Mammary epithelial cell (primary cell): ENCODE measurements at places on chromosomes 11 and 22. TPM values are rescaled to one million over a fixed set of nuclear protein-coding genes. Genes with fewer than 3 reads are reported as not detected.

The SCGB2A2 gene
- total RNA-seq, result not detected in 2 replicates

The GAL gene
- total RNA-seq, result 1.1 and 1.8 TPM in 2 replicates

The VPREB1 gene
- not detected for total RNA-seq

The CSNK2A3 gene
- 6.5 TPM for total RNA-seq

The HDHD5 gene
- total RNA-seq, result 27.2 TPM

The SYT7 gene
- 4.7 TPM for total RNA-seq

- DNase-seq, result no peak
Measured at GRCh38 chr22:28918550-28919271, 35.3 kb downstream of the ZNRF3 start.

DNA sequence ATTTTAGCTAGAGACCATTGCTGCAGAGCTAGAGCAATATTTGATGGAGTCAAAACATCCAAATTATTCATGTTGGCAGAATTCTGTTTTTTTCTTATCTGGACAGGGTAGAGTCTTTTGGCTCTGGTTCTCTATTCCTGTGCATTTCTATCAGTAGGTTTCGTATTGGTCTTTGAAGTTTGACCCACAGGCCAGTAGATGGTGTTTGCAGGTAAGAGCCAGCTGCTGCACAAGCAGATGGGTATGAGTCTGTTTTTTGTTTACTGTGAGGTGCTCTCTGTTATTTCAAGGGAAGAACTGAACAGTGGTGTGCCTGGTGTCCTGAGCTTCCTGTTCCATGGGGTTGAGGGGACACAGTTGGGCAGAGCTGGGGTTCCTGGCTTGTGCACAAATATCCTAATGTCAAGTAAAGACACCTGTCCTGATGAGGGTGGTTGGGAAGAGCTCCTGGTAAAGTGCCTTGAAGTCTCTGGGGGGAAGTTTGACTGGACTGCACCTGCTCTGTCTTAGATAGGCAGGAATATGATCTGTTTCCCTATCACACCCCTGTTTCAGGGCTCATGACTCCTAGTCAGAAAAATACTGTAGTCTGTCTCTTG is 34.0 kb upstream of the SLC22A25 start:
- DNase-seq, result peak; percentile 10

DNA sequence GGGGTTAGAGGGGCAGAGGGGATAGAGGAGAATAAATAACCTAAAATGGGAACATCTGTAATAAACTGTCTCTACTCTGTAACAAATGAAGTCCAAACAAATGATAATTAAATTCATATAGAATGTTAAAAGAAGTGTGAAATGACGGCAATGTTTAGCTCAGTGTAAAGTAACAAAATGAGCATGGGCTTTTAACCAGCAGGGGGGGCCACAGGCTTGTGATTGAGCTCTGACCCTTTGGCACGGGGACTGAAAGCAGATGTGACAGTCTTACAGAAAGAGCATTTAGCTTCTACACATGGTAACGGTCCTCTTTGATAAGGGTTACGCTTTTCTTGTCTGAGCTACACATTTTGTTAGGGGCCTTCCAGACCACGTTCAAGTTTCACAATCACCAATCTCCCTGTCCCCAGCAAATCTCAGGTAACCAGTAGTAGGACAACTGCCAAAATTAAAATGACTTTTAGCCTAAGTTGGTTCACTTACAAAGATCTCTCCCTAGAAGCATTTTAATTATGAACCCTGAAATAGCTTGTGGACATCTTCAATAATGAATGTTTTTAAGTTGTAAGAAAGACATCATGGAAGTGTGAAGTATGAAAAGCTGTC is 262.5 kb downstream of the DCDC1 start:
- peak; percentile 39 for DNase-seq

- no peak for DNase-seq
Measured at GRCh38 chr11:70192666-70193410, 10.3 kb upstream of the FADD start.

GRCh38 chr22:28882545-28882877 is 861 bp upstream of the ZNRF3 start:
- DNase-seq, result no peak

- peak; percentile 23 for DNase-seq
Measured at GRCh38 chr11:124740277-124740882, 638 bp downstream of the NRGN start.

- peak; percentile 71 for DNase-seq
Measured at GRCh38 chr11:93476796-93477195, 66.4 kb downstream of the SMCO4 start.

- peak; percentile 89 for DNase-seq
Measured at GRCh38 chr11:16881074-16881709, 133.0 kb downstream of the PLEKHA7 start.

DNA sequence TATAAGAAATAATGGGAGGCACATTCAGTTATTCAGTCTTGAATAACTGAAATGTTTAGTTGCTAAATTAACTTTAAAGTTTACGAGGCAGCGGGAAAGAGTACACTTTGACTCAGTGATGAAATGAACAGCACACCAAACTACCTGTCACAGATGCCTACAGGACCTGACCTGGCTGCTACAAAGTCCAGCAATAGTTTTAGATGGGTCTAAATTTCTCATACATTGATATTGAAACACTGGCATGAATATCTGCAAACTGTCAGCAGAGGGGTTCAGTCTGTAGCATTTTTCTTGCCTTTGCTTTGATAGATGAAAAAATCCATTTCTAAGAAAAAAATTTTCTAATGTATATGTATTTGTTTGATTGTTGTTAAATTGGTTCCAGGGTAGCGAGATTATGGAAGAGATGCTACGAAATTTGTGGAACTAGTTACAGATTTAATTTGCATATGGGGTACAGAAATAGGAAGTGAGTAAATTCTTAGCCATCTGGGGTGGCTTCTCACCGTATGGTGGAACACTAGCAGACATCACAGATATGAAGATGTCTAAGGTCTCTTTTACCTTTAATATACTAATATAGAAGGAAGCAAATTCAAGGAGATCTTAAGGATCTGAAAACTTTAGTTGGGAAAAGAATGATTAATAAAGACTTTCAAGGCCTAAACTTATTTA is 20.8 kb upstream of the GAB2 start:
- no peak for DNase-seq

GRCh38 chr22:24140357-24140756 is 40.9 kb upstream of the SUSD2 start:
- DNase-seq, result no peak

GRCh38 chr11:12090061-12090591 is 20.3 kb upstream of the MICAL2 start:
- peak; percentile 90 for DNase-seq

- no peak for DNase-seq
Measured at GRCh38 chr22:32417906-32418305, 5.9 kb upstream of the RTCB start.

GRCh38 chr11:62554387-62555167 is 8.0 kb upstream of the AHNAK start:
- no peak for DNase-seq

GRCh38 chr11:6719576-6719975 is 36.4 kb upstream of the MRPL17 start:
- no peak for DNase-seq

- DNase-seq, result no peak
Measured at GRCh38 chr11:104650234-104650633, 248.0 kb downstream of the CASP12 start.
